ENCODE measurements at places on chromosomes 6 and 20. TPM values are rescaled to one million over a fixed set of nuclear protein-coding genes. Genes with fewer than 3 reads are reported as not detected.
A peak's percentile ranks its signal among the peaks of the same experiment; 100 is the strongest.

NKX2-2 gene
- not detected for total RNA-seq

PDYN gene
- not detected for total RNA-seq

FKBP1C gene
- 3.6 TPM for total RNA-seq

SRSF12 gene
- 0.05 TPM for total RNA-seq

CCM2L gene
- not detected for total RNA-seq

HCK gene
- not detected for total RNA-seq

REV3L gene
- total RNA-seq: 14.0 TPM

IGF2R gene
- total RNA-seq: 77.9 TPM

SPINT4 gene
- not detected for total RNA-seq

SIRPD gene
- not detected for total RNA-seq

DNA sequence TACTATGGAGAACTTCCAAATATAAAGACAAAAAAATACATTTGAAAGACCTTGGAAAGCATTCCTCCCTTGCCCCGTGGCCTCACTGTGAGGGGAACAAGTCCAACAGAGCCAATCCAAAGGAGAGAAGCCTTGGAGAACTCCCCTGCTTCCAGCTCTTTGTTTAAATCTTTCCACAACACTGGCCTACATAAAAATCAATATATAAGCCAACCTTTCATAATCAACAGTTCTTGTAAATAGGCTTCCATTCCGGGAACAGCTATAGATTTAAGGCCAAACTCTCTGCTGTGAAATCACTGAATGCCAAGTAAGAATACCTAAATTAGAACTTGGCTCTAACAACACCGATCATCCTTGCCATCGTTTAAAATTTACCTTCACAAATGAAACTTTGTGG lies 242.1 kb downstream of the HACE1 start:
- no peak for DNase-seq

DNA sequence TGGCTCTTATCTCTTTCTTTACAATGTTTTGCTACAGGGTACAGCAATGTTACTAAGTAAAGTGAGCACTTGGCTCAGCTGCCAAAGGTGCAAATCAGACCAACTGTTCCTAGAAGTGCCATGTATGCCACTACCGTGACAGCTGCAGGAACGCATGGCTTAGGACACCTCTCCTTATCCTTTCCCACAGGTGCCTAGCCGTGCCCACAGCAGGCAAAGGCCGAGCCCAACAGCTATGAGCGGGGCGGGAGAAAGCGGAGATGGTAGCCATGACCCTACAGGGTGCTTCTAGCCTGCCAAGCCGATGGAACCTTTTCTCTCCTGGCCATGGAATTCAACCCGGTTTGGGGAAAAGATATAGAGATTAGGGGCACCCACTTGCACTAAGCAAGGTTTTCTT lies 97.1 kb downstream of the FAXC start:
- DNase-seq: no peak

- DNase-seq: no peak
Measured at GRCh38 chr6:91268941-91269340, 682.1 kb upstream of the MAP3K7 start.

DNA sequence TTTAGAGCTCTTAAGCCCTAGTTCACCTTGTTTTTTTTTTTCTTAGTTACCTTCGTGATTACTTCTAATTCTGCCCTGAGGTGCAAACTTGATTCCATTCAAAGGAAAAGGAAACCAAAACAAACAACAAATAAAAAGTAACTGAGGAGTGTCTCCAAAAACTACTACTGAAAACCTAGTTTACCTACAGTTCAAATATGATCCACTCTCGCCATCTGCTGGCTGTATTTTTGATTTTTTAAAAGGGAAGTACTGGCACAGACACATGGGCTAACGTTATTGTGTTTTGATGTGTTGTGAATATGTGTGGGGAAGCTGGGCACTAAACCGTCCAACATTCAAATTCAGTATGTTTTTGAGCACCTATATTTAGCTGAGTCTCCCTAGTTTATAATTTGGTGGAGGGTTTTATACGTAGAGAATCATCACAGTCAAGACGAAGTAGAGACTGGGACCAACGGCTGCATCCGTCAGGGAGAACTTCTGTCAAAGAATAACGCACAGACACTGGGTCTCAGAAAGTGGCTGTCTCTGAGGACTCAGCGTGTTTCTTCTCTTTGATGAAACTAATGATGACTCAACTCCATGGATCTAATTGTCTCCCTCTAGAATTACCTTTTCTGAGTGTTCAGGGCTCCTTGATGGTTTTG lies 373.5 kb upstream of the BTBD3 start:
- DNase-seq: peak; percentile 76

- no peak for DNase-seq
Measured at GRCh38 chr6:71393471-71393870, 104.9 kb downstream of the OGFRL1 start.

DNA sequence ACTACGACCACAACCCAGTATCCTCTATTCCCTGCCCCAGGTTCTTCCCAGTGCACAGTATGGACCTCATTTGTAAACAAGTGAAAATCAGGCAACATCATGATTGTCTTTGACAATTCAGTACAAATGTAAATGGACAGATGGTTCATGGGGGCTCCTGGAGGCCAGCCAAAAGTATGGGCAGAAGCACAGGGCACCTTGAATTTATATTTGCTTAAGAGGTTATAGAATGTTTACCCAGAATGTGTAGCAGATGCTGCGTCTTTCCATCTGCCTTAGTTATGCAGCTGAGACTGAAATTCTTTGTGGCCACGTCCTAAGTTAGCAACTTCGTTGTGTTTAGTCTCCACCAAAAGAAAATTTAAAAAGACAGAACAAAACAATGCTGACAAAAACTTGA lies 559.6 kb upstream of the NRSN1 start:
- DNase-seq: no peak

GRCh38 chr6:110822249-110822648 lies 7.0 kb upstream of the CDK19 start:
- DNase-seq: no peak

DNA sequence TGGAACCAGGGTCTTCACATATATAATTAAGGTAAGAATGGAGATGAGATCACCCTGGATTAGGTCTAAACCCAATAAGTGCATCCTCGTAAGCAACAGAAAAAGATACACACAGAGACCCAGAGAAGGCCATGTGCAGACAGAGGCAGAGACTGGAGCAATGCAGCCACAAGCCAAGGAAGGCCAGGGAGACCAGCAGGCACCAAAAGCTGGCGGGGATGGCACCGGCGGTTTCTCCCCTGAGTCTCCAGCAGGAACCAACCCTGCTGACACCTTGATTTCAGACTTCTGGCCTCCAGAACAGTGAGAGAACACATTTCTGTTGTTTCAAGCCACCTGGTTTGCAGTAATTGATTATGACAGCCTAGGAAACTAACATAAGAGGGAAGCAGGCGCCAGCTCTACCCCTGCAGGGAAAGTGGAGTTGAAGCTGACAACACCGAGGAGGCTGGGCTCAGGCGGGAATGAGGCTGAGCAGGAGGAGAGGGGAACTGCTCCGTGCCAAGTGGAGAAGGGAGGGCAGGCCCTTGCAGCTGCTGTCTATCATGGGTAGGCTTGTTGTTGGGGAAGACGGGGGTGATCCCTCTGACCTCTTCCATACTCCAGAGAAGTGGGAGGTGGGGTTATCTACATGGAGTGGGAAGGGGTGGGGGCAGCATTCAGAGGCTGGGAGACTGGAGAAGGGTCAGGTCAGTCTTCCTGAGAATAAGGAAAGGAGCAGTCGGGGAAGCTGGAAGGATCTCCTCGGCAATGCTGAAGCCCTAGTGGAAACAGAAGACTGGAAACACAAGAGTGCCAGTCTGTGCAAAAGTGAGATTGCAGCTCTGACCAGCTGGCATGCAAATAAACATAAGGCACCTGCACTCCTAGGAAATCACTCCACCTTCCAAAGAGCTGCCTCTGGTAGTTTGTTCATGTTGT lies 72.7 kb downstream of the NFATC2 start:
- no peak for DNase-seq

- DNase-seq: no peak
Measured at GRCh38 chr6:25542984-25543910, 108.8 kb upstream of the SCGN start.

DNA sequence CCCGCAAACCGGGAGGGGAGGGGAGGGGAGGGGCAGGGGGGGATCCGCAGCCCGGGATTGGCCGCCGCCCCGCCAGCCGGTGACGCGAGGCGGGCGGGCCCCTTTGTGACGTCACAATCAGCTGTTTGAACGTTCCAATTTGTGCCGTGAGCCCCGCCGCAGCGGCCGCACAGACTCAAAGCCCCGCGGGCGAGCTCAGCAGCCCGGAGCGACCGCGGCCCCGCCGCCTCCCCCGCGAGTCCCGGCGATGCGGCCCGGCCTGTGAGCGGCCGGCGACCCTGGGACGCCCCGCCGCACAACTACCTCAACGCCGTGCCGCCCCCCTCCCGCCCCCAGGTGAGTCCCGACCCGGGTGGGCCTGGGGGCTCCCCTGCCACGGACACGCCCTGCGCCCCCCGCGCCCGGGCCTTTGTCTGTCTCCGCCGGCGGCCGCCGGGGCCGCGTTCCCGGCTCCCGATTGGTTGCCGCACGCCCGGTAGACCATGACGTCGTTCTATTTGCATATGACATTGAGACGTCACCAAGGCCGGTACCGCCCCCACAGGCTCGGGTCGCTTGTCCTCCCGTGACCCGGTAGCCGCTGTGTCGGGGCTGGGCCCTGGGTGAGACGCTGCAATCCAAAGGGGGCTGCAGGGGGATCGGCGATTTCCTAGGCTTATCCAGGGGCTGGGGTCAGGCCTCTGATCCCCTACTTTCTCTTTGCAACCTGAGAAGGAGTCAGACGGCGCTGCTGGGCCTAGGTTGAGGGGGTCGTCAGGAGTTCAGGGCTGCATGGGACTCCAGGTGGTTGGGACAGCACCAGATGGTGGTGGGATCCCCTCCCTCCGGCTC lies at the start of gene TP53INP2:
TP53INP2 (plus strand) TSS at position 168 of the 831 bp plus-strand sequence. CDS start 4,396 bp downstream, outside the sequence.
- peak; percentile 96 for DNase-seq

DNA sequence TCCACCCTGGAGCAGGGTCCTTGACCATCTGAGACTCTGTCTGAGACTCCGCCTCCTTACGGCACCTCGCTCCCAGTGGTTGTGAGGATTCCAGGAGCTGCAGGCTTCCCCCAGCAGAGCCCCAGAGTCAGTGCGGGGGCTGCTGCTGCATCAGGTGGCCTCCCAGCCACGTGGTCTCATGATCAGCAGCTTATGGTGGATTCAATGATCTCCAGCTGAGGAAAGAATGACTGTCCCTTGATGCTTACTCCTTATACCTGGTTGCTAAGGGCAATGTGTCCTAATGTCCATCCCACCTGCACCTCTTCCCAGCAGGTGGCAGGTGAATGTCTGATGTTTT lies 40.0 kb downstream of the SLC22A1 start:
- peak; percentile 23 for DNase-seq

GRCh38 chr6:86848986-86849385 lies 88.3 kb upstream of the HTR1E start:
- DNase-seq: no peak

DNA sequence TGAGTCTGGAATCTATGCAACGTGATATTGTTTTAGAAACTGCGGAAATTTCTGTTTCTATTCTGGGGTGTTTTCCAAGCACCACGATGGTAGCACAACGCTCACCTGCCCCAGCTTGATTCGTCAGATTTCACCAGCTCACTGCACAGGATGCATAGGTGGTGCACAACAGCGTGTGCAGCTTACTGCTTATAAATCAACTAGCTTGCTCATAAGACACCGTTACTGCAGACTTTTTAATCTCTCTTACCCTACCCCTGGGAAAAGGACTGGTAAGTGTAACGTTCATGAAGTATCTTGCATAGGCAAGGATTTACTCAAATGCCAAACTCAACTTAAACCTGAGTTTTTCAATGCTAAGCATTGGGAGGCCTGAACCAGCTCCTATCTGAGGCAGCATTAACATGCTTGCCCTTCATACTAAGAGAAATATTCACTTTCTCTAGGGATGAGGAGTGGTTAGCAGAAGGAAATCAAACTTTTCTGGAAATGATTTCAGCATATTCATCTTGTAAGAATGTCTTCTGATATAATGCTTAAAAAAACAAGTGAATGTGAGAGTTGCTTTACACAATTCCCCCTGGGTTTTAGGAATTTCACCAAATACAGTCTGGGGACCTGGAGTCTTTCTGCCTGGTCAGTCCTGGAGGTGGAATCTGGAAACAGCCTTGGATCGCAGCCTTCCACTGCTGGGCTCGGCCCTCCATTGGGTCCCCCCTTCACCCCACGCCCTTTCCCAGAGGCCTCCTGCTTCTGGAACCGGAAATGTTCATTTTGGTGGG lies 100.6 kb downstream of the DACT2 start:
- DNase-seq: no peak

GRCh38 chr6:87049779-87050178 lies 45.1 kb downstream of the CGA start:
- no peak for DNase-seq

DNA sequence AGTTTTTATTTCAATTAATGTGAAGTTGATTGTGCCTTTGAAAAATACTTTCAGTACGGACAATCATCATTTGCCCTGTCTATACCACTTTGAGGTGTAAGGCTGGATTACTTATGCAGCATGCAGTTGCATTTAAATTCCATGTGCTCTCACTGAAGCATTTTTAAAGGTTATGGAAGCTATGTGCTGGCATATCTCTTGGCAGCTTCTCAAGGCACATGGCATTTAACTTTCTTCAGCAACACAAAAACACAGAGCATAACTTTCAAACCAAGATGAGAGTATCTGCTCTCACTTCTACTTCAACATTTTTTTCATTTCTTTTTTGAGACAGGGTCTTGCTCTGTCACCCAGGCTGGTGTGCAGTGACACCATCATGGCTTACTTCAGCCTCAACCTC lies 360.6 kb upstream of the RUNX2 start:
- no peak for DNase-seq

All from activated CD4-positive, alpha-beta T cell treated with anti-CD3 and anti-CD28 coated beads, Interleukin-2, amount 10 ng/mL, durations not matched to agents 24 days and 14 days (primary cell).